ENCODE measurements at places on chromosomes 11 and 22.

DNA sequence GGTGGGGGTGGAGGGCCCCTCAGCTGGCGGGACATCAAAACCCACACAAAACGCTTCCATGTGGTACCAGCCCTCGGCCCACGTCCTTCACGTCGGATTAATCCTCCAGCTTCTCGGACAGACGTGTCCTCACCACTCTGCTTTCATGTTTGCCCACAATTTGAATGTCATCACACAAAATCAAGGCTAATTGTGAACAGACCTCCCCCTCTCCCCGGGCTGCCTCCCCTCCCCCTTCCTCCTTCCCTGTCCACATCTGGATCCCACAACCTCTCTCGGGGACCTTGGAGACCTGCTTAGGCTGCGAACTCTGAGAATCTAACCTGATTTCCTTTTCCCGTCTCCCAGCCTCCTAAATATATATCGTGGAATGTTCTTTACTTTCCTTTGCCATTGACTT, 262.9 kb downstream of the MN1 start:
- DNase-seq, result no peak

DNA sequence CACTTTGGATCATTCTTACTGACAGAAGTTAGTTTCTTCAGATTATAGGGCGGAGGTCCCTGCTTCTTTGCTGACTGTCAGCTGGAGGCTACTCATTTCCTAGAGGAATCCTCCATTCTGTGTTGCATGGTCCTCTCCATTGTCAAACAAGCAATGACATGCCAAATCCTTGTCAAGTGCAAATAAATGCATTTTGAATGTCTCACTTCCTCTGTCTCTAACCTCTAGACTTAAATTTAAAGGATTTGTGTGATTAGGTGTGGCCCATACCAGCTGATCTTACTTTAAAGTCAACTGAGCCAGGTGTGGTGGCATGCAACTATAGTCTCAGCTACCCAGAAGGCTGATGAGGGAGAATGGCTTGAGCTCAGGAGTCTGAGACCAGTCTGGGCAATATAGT, 458.4 kb upstream of the CCDC179 start:
- DNase-seq, result no peak

GRCh38 chr11:110356762-110357671, 60.6 kb upstream of the RDX start:
- DNase-seq, result no peak

DNA sequence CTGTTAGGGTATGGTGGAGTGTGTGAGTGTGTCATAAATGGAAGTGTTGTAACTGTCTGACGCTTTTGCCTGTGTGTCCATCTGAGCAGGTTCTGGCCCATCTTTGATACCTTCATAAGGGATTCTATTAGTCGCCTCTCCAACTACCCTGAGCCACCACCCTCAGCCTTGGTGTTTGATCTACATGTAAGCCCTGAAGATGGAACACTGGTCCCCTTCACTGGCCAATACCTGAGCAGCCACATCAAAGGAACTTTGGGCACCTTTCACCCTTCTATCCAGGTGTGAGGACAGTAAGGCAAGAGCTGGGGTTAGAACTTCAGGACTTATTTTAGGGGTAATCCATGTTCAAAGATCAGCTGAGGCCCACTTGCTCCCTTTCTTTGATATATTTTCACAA, 51.0 kb downstream of the DNHD1 start:
- DNase-seq, result no peak

DNA sequence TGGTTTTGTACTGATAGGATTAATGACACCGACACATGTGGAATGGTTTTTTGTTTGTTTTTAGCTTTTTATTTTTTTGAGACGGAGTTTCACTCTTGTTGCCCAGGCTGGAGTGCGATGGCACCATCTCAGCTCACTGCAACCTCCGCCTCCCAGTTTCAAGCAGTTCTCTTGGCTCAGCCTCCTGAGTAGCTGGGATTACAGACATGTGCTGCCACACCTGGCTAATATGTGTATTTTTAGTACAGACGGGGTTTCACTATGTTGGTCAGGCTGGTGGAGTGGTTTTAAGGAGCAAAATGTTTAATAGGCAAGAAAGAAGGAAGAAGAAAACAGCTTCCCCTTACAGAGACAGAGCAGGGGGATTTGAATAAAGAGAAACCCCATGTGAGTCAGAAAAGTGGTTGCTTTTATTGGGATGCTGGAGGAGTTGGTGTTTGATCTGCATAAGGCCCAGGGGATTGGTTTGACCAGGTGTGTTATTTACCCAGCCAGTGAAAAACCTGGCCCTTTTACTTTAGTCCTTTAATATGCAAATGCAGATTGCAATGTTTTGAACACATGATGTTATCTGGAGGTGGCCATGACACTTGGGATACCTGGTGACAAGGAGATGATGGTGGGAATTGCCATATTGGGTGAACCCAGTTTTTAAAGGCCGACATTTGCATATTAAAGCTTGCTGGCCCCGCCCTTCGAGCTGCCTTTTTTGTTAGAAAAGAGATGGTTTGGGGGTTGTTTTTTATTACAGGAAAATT, 24.3 kb downstream of the SUSD2 start:
- no peak for DNase-seq

- no peak for DNase-seq
Observed at GRCh38 chr11:84969103-84969502, 658.0 kb downstream of the DLG2 start.
